ENCODE measurements at places on chromosomes 12 and 14.

GRCh38 chr14:82536566-82536965 is 1002.9 kb upstream of the SEL1L start:
- DNase-seq: no peak

GRCh38 chr14:104316723-104317491 is 178.5 kb downstream of the KIF26A start:
- no peak for DNase-seq

DNA sequence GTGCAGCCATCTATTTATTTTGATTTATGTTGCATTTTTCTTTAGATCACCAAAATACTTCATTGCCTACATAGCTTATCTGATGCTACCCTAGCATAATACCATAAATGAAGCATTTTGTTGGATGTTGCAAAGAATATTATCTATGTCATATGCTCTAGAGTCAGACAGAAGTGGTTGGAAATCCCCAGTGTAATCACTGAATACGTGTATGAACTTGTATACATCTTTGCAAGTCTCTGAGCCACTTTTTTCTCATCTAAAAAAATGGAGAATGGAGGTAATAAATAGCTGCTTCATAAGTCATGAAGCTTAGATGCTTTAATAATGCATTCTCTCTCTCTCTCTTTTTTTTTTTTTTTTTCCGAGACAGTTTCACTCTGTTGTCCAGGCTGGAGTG is 18.5 kb downstream of the EVL start:
- no peak for DNase-seq

DNA sequence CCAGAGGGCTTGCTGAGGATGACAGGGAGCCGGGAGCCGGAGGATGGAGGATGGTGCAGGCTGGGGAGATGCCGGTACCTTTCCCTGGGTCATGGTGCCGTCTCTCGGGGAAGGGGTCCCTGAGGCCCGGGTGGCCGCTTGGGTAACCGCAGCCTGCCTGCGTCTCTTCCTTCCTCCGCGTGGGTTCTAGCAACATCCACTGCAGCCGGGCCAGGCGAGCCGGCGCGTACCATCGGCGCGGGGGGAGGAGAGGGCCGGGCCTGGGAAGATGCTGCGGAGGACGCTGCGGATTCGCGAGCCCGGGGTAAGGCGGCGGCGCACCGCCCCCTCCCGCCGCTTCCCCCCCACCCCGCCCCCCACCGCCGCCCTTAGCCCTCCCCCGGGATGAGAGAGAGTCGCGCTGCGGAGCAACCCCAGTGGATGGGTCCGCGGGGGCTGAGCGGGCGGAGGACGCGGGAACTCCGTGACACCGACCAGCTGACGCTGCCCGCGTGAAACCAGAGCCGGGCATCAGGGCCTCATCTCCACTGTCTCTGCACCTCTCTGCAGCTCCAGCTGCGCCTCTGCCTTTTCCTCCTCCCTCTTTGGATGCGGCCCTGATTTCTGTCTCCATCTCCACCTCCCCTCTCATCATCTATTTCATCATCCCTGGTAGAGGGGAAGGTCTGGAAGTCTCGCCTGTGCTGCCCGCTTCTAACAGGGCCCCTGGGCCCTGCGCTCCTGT is at the start of gene FAIM2:
Gene FAIM2 (minus strand): TSS at position 201 of the 724 bp plus-strand sequence. CDS start 108 bp downstream, at position 93.
- DNase-seq: peak; percentile 33

- DNase-seq: peak; percentile 55
These were observed 1.8 kb upstream of the LRFN5 start for GRCh38 chr14:41604721-41605531.

DNA sequence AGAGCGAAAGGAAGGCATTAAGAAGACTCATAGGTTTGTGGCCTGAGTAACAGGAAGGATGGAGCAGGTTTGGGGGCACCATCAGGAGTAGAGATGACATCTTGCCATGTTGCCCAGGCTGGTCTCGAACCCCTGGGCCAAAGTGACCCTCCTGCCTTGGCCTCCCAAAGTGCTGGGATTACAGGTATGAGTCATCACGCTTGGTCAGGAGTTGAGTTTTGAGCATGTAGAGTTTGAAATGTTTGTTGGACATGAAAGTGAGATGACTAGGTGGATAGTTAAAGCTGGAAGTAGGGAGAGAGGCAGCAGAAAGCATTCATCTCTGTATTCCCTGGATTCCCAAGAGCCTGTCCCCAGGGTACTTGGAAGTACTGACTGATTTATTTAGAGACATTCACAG is 112.6 kb downstream of the ERC1 start:
- DNase-seq: no peak

Measured in NCI-H510A treated with DMSO at 0.1 percent for 48 hours (cell line).